ENCODE measurements at places on chromosomes 11 and 22.
A peak's percentile ranks its signal among the peaks of the same experiment; 100 is the strongest.

DNA sequence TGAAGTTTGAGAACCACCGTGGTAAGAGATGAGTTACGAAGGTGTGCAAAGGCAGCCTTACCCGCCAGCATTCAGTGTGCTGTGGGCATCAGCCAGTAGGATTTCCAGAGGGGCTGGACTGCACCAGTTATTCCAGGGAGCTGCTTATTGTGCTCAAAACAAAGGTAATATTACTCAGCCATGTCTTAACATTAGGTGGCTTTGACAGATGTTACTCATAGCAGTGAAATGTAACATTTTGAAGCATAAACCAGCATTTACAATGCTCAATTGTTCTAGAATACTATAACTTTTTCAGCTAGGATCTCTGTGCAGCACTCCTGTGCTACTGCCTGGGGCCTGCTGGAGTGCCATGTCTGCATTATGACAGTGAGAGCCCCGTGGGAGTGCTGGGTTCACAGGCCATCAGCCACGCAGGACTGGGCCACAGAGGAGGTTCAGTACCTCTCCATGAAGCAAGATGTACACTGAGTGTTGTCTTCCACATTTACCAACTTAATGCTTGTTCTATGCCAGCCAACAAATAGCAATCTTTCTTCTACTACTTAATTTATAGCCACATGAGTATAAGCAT is 238.1 kb downstream of the CADM1 start:
- DNase-seq = no peak

DNA sequence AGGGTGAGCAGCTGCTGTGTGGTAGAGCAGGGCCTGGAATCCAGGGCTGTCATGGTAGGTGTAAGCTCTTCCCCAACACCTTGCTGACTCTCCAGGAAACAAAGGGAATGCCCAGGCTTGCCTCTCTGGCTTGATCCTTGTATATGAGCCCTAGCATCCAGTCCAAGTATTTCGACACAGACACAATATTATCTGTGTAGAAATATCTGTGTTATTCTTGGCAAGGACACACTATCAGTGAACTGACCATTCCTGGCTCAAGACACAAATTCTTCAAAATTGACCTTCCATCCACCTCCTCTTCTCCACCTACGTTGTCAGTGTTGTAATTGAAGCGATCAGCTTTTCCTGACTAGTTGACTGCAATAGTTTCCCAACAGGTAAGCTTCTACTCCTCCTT is 312.0 kb upstream of the NARS2 start:
- DNase-seq = peak; percentile 67

DNA sequence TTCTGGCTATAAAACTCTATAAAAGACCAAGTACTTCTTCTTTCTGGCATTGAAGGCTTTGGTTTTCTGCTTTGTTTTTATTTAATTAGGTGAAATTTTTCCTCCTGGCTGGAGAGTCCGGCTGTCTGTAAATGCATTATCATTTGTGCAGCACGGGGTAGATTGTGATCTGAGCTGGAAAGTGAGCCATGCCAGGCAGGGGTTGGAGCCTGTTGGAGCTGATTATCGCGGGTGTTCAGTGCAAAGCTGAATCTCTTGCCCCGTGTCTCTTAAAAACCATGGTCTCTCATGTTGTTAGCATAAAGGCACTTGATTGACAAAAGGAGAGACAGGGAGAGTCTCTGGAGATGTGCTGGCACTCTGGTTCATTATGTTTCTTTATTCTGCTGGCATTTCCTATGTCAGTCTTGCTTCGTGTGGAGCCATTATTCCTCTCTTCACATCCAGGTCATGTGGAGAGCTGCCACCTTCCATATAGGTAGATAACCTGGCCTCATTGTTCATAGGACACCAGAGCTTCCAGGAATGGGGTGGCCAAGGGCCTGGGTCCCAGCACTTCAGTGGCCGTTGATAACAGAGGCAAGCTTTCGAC is 75.2 kb downstream of the LDLRAD3 start:
- no peak for DNase-seq

- DNase-seq = no peak
These were observed 33.2 kb downstream of the TSPAN4 start for GRCh38 chr11:875769-876301.

DNA sequence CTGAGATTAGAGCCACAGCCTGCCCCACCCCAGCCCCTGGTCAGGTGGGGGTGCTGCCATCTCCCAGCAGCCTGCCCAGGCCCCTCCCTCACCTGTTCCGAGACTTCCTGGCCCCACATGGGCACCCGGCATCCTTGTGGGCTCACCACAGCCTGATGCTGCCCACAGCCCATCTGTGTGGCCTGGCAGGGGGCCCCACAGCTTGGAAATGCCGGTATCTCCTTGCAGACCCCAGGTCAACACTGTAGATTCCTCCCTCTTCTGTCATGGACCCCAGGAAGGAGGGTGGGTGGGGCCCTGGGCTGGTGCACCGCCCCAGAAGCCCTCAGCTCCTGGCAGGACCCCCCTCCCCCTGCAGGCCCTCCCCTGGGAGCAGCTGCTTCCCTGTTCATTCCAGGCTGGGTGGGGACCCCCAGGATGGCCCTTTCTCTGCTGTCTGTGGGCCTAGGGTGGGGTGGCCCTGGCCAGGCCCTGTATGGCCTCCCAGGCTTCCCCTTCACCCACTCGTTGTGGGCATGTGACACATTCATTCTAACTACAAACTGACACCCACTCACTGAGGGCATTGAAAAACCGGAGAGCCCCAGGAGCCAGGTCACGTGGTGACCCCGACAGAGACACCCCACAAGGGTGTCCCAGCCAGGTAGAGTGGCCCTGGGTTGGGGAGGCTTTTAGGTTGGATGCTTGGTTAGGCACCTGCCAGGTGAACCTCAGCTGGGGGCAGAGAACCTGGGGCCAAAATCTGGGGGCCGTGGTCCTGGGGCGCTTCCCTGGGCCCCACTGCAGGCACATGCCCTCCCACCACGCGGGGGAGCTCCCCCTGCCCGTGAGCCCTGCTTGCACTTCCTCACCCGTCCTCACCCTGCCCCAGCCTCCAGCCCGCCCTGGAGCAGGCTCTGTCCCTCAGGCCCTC is 44.1 kb upstream of the CCDC188 start:
- no peak for DNase-seq

DNA sequence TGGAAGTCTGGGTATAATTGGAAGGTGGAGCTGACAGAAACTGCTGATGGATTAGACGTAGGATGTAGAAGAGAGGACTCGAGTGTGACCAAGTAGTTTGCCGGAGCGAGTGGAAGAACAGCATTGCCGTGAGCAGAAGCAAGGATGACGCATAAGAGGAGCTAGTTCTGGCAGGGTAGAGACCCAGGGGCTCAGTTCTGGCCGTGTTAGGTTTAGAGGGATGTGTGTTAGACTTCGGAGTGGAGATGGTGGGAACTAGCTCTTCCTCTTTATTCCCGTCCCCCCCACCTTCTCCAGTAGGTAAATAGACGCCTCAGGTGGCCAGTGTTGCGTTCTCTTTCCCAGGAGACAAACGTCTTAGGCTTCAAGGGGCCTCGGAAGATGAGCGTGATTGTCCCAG is 19.1 kb downstream of the TUB start:
- DNase-seq = no peak

DNA sequence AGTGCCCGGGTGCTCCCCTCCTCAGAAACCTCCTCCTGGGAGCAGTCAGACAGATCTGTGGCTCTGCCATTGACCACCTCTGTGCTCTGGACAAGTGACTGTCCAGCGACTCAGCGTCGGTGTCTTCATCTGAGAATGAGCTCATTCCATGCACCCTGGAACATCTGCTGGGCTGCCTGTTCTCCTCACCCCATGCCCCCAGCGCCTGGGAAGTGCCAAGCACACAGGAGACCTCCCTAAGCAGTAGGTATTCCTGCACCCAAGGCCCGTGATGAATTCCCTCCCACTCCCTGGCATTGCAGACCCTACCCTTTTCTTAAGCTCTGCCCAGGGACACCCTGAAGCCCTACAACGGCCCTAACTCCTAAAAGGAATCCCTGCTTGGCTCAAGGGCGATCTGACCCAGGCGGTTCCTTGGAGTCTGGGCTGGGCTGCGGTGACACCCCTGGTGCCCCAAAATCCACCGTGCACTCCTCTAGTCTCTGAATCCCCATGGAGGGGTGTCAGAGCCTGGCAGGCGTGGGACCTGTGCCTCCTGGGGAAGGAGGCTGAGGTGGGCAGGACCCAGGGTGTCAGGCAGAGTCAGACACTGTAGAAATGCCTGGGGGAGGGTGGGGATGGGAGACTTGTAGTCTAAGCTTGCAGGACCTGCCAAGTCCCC is 92.0 kb downstream of the CEP164 start:
- no peak for DNase-seq

- no peak for DNase-seq
These were observed 55.7 kb downstream of the RAB38 start for GRCh38 chr11:88119561-88119960.

DNA sequence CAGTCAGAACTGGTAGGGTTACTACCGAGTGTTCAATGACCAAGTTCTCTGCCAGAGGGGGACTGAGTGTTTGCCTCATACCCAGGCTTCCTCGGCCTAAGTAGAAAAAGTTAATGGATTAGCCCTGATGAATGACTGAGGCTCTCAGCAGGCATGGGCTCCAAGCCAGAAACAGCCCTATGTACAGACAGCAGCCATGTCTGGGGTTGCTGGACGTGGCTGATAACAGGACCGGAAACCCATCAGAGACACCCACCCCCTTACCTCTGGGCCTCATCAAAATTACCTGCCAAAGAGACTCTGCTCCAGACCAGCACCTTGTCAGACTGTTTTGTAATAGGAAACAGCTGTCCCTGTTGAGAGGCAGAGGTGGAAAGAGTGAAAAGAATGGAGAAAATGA is 351.4 kb downstream of the ETS1 start:
- peak; percentile 53 for DNase-seq

GRCh38 chr11:66373265-66373664 is 1.7 kb upstream of the SLC29A2 start:
- no peak for DNase-seq

- no peak for DNase-seq
These were observed 8.9 kb downstream of the TRPC6 start for GRCh38 chr11:101574886-101575285.

- DNase-seq = no peak
These were observed 104.3 kb upstream of the BLID start for GRCh38 chr11:122220321-122220720.

DNA sequence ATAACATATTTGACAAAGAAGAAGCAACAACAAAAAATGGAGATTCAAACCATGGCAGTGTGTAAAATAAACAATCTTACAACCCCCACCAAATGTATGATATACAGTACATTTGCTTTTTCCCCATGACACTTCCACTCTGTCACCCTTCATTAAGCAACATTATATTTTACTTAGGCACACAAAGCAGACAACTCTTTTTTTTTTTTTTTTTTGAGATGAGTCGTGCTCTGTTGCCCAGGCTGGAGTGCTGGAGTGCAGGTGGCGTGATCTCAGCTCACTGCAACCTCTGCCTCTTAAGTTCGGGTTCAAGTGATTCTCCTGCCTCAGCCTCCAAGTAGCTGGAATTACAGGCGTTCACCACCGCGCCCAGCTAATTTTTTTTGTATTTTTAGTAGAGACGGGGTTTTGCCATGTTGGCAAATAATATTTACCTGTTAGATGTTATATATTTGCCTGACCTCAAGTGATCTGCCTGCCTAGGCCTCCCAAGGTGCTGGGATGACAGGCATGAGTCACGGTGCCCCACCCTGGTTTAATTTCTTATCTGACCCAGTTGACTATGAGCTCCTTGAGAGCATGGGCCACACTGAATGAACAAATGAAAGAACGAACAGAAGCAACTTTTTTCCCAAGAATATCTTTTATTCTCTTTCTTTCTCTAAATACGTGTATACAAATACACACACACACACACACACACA is 5.5 kb upstream of the PCF11 start:
- DNase-seq = no peak

DNA sequence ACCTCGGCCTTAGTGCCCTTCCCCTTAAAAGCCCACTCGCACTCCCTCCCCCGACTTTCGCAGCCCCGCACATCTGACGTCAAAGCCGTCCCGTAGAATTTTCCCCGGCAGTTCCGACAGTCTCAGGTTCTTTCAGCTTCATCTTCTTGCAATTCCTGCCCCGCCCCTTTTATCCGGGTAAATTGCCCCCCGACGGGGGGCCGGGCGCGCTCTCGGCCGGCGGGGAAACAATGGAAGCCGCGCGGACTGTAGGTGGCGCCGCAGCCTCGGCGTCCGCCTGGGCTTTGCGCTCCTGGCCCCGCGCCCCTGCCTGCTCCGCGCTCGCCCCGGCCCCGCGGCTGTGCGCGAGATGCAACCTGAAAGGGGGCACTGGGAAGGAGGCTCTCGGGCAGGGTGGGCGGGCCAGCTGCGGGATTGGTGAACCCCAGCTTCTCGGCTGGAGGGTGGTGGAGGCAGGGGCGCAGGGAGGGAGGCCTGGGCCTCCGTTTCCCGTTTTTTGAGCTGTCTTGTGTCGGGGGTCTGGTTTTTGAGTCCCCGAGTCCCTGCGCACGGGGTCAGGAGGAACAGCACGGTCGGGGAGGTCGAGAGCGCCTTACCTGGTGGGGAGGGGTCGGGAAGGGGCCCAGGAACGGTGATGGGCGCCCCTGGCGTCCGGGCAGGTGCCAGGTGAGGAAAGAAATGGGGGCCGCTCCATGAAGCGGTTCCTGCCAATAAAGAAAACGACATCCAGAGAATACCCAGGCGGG is 859 bp upstream of the FGF19 start:
- peak; percentile 11 for DNase-seq

DNA sequence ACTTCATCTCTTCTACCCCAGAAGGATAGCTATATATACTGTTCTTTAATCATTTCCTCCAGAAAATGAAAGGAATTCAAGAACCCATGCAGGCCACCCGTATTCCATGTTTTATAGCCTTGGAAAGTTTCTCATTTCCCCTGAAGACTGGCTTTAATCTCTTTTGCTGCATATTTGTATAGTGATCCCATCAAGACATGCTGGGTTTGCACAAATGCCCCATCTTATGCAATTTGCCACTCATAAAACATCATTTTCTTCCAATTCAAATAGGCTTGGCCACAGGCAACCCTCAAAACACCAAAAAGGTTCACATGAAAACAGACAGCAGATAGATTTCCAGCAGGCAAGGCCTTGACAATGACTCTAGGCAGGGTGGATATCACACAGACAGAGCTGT is 28.3 kb upstream of the APOA1 start:
- DNase-seq = peak; percentile 39

DNA sequence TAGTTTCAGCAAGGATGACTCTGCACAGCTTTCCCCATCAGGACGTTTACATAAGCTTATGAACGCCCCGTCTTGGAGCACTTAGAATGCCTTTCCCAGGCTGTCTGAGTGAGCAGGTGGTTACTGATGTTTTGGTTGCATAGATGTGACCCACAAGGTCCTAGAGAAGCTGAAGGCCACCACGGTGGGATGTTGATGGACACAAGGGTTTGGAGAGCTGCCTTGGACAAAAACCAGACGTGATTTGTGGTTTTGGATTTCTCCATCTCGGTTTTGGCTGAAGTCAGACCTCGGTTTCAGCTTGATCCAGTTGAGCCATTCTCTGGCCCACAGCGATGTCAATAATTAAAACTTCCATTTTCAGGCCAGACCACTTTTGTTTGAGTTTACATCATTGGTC is 151.9 kb downstream of the LDLRAD3 start:
- no peak for DNase-seq

GRCh38 chr11:12070446-12071267 is 39.7 kb upstream of the MICAL2 start:
- no peak for DNase-seq

GRCh38 chr11:59766542-59767224 is 11.5 kb downstream of the STX3 start:
- no peak for DNase-seq
